ENCODE measurements at places on chromosomes 1 and 21. TPM values are rescaled to one million over a fixed set of nuclear protein-coding genes. Genes with fewer than 3 reads are reported as not detected.

- no peak for DNase-seq
Measured at GRCh38 chr1:189434461-189434860, 1043.2 kb downstream of the BRINP3 start.

The LAD1 gene
- 2.1 TPM for total RNA-seq

The VSIG8 gene
- total RNA-seq: not detected

The GJB4 gene
- total RNA-seq: not detected

DNA sequence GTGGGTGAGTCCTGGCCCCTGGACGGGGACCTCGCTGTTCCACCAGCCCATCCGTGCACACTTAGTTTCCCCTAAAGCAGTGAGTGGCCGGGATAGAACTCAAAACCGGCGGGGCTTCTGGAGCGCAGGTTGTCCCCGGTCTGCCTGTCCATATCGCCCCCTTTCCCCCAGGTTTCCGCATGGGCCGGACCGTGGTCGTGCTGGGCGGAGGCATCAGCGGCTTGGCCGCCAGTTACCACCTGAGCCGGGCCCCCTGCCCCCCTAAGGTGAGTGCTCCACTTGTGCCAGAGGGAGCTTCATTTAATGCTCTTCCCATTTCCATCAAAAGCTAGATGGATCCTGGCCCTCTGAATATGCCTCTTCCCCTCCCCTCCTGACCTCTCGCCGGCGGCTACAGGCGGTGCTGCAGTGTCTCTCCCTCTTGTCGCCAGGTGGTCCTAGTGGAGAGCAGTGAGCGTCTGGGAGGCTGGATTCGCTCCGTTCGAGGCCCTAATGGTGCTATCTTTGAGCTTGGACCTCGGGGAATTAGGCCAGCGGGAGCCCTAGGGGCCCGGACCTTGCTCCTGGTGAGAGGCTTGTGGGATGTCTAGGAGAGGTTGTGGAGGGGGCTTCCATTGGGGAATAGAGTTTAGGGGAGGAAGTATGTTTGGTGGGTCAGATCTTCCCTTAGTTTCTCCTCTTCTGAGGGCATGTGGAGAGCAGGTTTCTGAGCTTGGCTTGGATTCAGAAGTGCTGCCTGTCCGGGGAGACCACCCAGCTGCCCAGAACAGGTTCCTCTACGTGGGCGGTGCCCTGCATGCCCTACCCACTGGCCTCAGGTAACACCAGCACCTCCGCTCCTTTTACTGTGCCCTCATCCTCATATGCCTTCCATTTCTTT lies 683 bp downstream of the PPOX start:
- DNase-seq: no peak

The MPZ gene
- 1.7 TPM for total RNA-seq

The EPHX1 gene
- total RNA-seq: 34.9 TPM

The BECN2 gene
- not detected for total RNA-seq

GRCh38 chr21:35050348-35051286 lies 1.5 kb upstream of the RUNX1 start:
- no peak for DNase-seq

DNA sequence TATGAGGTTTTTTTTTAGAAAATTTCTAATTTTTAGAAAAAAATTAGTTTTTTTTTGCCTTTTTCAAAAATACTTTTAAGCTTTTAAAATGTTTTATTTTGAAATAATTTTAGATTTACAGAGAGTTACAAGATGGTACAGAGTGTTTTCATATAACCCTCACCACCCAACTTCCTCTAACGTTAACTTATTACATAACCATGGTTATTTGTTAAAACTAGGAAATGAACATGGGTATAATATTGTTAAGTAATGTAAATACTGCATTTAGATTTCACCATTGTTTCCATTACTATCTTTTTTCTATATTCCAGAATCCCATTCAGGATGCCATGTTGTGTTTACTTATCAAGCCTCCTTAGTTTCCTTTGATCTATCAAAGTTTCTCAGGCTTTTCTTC lies 45.2 kb upstream of the ST6GALNAC3 start:
- DNase-seq: no peak

The SYT2 gene
- total RNA-seq: not detected

- DNase-seq: no peak
Measured at GRCh38 chr1:228770779-228771223, 35.5 kb downstream of the RHOU start.

- DNase-seq: no peak
Measured at GRCh38 chr1:80531182-80531581, 1269.6 kb upstream of the ADGRL2 start.

DNA sequence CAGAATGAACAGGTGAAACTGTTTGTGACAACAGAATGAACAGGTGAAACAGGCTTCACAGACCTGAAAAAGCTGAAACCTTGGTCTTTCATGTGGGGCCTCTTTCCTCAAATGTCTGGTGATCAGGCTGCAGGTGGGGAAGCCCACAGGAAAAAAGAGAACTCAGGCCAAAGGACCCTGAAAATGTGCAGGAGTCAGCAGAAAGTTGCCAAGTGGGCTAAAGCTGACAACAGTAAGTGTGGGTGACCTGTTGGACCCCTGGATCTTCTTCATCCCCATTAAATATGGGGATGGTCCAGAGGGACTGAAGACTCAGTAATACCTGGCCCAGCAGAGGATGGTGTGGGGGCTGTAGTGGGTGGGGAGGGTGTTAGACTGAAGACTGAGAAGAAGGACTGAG lies 9.1 kb upstream of the CHIT1 start:
- DNase-seq: no peak

DNA sequence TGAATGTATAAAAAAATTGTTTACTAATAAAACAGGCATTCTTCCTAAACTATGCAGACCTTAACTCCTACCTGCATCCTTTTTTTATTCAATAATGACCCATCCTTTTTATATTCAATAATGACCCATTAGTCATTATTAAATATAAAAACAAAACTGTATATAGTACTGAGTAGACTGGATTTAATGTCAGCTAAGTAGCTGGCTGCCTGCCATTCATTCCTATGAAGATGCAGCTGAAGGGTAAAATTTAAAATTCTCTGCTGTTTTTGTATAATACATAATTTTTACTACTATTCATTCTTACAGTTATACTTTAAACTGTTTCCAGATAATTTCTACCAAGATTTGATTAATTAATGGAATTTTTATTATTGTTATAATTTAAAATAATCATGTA lies 79.3 kb downstream of the DENND1B start:
- no peak for DNase-seq

The RUNX3 gene
- 0.55 TPM for total RNA-seq

The CFHR5 gene
- not detected for total RNA-seq

The PTPN7 gene
- total RNA-seq: 0.55 TPM

DNA sequence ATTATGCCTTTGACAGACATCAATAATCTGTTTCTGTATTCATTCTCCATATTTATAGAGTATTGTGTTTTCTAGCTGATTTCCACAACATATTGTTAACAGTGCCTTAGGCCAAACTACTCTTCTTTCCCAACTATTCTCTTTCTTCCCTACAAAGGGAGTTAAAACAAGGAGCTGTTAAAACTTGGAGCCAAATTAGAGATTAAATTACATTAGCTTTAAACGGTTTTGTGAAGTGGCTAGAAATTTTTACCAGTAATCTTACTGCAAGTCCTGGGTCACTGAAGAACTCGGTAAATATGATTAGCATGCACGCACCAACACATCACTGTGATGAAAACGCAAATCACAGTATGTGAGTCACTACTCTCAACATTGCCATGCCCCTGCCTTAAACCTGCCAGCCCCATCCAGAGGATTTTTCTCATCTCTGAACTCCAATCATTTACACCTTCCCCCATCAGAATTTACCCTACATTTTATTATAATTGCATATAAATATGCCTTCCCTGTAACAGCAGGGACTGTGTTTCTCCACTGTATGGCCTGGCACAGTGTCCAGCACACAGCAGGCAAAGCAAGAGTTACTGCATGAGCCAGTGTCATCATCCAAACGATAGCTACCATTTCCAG lies 1.5 kb upstream of the PRDX6 start:
- no peak for DNase-seq

- no peak for DNase-seq
Measured at GRCh38 chr1:1976031-1976430, 27.6 kb downstream of the CFAP74 start.

DNA sequence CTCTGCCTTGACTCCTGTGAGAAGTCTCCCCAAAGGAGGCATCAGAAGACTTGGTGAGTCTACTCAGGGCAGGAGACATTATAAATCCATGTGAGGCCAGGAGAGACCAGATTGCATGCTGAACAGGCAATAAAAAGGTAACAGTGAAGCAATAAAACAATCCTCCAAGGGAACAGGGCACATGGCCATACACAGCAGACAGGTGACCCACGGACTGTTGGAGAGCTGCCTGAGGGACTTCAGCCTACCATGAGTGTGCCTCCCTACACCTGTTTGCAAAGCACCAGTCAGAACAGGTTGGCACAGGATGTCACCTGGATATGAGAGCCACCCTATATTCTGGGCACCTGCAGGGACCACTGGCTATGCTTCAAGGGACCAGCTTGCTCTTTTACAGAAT lies 67.6 kb downstream of the MAB21L3 start:
- DNase-seq: no peak

DNA sequence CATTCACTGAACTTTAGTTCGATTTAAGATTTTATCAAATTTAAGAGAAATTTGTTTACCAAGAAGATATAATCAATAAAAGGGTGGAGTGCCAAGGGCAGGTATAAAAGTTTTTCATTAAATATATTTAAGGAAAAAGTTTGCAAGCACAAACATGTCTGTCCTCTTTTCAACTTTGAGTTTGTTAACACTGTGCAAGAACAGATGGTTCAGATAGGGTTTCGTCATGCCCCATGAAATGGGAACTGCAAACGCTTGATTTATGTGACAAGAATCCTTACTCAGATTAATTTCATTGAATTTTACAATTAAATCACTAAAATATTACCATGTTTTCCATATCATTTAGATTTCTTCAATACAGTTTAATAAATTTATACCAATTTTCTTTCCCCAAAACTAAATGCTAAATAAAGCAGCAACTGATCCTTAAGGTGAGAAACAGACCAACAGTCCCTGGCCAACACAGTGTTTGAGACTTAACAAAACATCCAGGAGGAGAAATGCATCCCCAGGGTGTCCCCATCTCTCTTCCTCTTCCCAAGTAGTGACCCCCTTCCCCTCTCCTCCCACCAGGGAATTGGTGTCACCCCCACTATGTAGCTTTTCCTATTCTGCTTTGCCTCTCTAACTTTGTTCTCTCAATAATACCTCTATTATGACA lies 292.9 kb downstream of the LTN1 start:
- no peak for DNase-seq

The ADGRL4 gene
- 10.7 TPM for total RNA-seq

The OR6N1 gene
- total RNA-seq: not detected

DNA sequence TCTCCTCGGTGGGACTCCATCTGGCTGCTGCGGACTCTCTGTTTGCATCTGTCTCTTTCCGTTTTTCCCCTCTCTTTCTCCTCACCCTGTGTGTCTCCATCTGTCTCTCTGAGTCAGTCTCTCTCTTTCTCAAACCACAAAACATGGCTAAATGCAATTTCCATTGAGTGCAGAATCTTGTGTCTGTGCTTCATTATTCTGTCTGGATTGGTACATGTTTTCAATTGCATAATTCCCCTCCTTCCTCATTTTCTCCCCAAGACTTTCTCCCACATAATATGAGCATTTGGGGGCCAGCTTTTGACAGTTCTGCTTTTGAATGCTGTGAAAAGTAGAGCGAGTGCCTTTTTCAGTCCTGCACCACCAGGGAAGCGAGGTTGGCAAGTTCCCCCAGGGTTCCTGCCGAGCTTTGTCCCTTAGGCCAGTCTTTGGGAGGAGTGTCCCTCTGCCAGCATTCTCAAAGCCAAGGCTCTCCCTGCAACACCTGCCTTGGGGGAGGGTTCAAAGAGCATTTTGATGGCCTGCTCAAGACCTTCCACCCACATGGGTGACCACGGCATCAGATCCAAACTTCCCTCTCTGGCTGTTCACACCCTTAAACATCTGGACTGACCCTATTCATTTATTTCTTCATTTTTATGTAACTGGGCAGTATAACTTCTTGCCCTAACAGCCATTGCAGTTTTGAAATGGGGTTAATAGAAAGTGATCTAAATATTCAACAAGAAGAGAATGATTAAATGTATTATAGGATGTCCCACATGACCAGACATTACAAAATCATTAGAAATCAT lies 32.8 kb upstream of the SCMH1 start:
- no peak for DNase-seq

DNA sequence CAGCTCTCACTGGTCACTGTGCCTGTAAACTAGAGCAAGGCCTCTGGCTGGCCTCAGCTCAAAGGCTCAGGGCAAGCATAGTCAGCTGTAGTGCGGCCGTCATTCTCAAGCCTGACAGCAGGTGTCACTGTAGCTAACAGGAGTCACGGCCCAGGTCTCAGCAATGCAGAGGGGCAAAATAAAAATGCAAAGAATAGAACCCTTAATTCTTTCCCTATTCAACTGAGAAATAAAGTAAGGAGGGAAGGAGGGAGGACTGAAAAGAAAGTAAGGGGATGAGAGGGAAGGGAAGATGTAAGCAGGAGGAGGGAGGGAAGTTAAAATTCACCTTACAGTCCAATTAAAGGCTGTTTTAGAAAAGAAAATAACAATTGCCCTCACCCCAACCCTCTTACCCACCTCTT lies 106.1 kb downstream of the KIAA0319L start:
- peak; percentile 81 for DNase-seq

The KRTAP13-2 gene
- not detected for total RNA-seq

The AURKAIP1 gene
- 198 TPM for total RNA-seq

- DNase-seq: no peak
Measured at GRCh38 chr1:62643283-62643682, 44.9 kb downstream of the DOCK7 start.

DNA sequence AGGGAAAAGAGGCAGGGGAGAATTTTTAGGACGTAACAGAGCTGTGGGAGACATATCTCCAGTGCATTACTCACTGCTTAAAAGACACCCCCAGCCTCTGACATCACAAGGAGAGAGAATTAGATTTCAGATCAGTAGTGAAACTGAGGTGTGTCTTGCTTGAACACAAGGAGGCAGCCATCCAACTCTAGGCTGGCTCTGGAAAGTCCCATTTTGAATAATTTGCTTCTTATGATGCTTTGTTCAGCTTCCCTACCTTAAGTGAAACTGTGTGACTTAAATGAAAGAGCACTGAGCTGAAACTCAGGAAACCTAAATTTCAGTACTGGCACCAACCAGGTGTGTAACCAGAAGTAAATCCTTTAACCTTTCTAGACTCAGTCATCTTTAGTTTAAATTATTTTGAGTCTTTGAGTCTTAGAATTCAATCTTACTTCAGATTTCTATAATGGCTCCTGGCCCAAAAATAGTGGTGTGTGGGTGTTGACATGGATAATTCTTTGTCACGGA lies 251.6 kb upstream of the SGIP1 start:
- no peak for DNase-seq

The PRXL2B gene
- total RNA-seq: 6.6 TPM

DNA sequence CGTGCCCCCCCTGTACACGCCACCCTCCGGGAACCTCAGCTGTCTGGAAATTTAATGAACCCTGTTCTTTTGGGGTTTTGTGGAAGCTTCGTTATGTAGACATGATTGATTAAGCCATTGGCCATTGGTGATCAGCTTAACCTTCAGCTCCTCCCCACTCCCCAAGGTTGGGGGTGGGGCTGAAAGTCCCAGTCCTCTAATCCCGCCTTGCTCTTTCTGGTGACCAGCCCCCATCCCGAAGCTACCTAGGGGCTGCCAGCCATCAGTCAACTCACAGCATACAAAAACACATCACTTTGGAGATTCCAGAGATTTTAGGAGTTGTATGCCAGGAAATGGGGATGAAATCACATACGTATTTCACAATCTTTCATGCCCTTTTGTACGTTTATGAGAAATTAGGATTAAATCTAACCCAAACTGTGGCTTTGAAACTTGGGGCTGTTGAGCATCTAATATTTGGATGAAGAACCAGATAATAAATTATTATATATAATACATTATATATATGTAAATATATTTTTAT lies 52.3 kb downstream of the BACE2 start:
- no peak for DNase-seq

The TDRD5 gene
- not detected for total RNA-seq

- DNase-seq: no peak
Measured at GRCh38 chr21:42473498-42474042, 22.5 kb downstream of the RSPH1 start.

Measured in heart right ventricle (tissue), 16 donors.